ENCODE measurements at places on chromosomes 2 and 18.

DNA sequence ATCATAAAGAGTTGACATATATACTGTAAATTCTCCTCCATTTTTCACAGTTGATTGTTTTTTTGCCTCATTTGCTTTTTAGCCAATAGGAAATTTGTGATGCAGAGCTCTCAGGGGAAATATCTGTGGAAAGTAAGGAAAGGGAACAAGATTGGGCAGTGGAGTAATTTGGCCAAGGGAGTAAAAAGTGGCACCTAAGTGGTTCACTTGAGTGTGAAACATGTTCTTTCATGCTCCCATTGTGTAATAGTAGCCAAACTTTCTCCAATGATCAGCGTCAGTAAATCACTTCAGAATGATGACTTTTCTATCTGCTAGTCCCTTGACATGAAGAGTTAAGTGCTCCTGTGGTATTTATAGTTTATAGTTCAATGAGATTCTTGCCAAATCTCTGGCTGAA lies 141.9 kb upstream of the KCNJ3 start:
- DNase-seq = no peak

DNA sequence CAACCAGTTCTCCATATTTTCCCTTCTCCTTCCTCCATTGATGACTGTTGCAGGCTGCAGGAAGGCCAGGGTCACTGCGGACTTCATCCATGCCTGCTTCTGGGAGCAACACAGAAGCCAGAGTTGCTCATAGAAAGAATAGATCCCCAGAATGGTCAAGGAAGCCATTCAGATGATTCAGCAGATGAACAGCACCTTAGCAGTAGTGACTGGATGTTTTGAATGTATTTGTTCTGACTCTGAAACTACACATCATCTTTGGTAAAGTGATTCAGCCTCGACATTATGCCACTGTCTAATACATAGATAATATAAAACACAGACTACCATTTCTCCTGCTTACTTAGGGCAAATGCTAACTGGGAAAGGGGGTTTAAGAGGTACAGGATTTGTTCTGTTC lies 411.6 kb downstream of the RND3 start:
- no peak for DNase-seq

DNA sequence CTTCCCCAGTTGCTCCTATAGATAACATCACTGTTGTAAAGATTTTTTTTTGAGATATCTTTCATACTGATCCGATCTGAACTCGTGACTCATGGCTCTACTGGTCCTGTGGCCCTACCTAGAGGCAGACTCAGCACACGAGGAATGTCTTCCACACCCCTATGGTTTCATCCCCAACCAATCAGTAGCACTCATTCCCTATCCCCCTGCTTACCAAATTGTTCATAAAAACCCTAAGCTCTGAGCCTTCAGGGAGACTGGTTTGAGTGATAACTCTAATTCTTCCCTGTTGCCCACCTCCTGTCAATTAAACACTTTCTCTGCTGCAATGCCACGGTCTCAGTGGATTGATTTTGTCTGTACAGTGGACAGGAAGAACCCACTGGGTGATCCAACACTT lies 4.2 kb upstream of the SAP130 start:
- no peak for DNase-seq

- no peak for DNase-seq
Measured at GRCh38 chr2:207812726-207813080, 43.0 kb upstream of the FZD5 start.

All from COR-L47 (cell line).